Naive thymus-derived CD8-positive, alpha-beta T cell (primary cell): ENCODE measurements at places on chromosomes 2 and 18.

- no peaks in the 10 kb centered on the region for H3K36me3 ChIP-seq
- H3K27ac ChIP-seq = no peak overlapping the region
- no peaks in the 10 kb centered on the region for H3K27me3 ChIP-seq
- no peak overlapping the region for H3K4me3 ChIP-seq
- no peak for DNase-seq
Measured at GRCh38 chr2:190216829-190217228, 102.8 kb downstream of the HIBCH start.

GRCh38 chr2:96815326-96816126, 542 bp upstream of the CNNM3 start:
- H3K4me1 ChIP-seq = peaks cover 50% of the 10 kb centered on the region
- DNase-seq = no peak
- H3K27me3 ChIP-seq = no peaks in the 10 kb centered on the region
- no peaks in the 10 kb centered on the region for H3K36me3 ChIP-seq
- H3K27ac ChIP-seq = peak overlapping the region; percentile 84

DNA sequence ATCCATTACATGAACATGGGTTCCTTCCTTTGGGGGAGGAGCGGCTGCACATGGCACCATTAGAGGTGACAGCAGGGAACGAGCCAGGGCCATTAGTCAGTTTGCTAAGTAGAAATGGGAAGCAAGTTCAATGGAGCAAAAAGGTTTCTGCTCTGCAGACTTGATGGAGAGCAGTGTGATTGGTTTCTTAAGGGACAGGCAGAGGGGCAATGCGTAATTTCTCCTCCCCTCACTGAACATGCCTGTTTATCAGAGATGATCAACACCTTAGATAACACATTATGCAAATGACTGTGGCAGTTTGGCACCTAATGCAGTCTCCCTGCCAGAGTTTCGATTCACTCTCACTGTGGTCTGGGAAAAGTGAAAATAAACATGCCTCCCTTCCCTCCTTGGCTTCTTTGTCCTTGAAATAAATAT, 414.5 kb downstream of the STK39 start:
- no peak for DNase-seq
- no peak overlapping the region for H3K27ac ChIP-seq
- H3K36me3 ChIP-seq = no peaks in the 10 kb centered on the region
- no peak overlapping the region for H3K4me3 ChIP-seq
- H3K27me3 ChIP-seq = peaks cover 15% of the 10 kb centered on the region

GRCh38 chr2:177633910-177634294, 241.3 kb downstream of the AGPS start:
- no peak overlapping the region for H3K4me3 ChIP-seq
- H3K27ac ChIP-seq = no peak overlapping the region
- H3K36me3 ChIP-seq = no peaks in the 10 kb centered on the region
- peaks cover 14% of the 10 kb centered on the region for H3K27me3 ChIP-seq
- H3K4me1 ChIP-seq = no peaks in the 10 kb centered on the region
- DNase-seq = no peak

- no peak overlapping the region for H3K27ac ChIP-seq
- peaks cover 9% of the 10 kb centered on the region for H3K4me1 ChIP-seq
- no peak for DNase-seq
- peaks cover 26% of the 10 kb centered on the region for H3K27me3 ChIP-seq
- peak overlapping the region; percentile 15 for H3K4me3 ChIP-seq
- H3K36me3 ChIP-seq = no peaks in the 10 kb centered on the region
Measured at GRCh38 chr18:57209713-57210106, 62.8 kb downstream of the BOD1L2 start.

GRCh38 chr2:27152796-27153464, 4.1 kb downstream of the TCF23 start:
- peaks cover 5% of the 10 kb centered on the region for H3K27me3 ChIP-seq
- no peaks in the 10 kb centered on the region for H3K4me1 ChIP-seq
- H3K36me3 ChIP-seq = no peaks in the 10 kb centered on the region
- H3K27ac ChIP-seq = no peak overlapping the region

DNA sequence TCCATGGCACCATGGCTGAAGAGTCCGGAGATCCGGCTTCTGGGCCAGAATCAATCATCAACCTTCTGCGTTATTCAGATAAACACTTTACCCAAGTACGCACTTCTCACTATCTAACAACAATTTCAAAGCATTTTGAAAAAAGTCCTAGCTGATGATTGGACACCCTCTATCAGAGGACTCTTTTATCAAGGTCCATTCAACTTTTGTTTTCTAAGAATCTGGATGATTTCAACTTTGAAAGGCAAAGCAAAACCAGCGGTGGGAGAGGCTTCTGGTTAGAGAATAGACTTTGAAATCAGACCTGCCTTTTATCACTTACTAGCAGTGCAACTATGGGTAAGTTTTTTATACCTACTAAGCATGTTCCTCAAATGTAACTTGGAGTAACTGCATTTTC, 293.6 kb upstream of the TNP1 start:
- no peak overlapping the region for H3K4me3 ChIP-seq
- H3K36me3 ChIP-seq = no peaks in the 10 kb centered on the region
- peaks cover 11% of the 10 kb centered on the region for H3K27me3 ChIP-seq
- H3K4me1 ChIP-seq = no peaks in the 10 kb centered on the region
- no peak for DNase-seq

DNA sequence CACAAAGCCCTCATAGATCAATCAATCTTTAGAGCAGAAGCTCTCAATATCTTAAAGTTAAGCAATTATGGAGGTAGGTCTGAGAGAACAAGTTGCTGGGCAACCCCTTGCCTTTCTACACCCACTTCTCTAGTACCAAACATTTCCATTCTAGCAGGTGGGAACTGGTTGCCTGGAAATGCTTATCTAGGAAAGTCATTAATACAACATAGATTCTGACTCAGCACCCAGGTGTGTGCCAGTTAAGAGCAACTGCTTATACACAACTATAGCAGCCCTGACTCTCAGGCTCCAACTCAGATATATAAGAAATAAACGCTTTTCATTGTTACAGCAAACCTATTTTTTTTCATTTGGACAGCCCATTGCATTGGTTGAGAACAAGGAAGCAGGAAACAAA, 237.7 kb downstream of the IRS1 start:
- no peak overlapping the region for H3K27ac ChIP-seq
- H3K4me3 ChIP-seq = no peak overlapping the region
- H3K27me3 ChIP-seq = peaks cover 8% of the 10 kb centered on the region
- no peak for DNase-seq
- H3K36me3 ChIP-seq = no peaks in the 10 kb centered on the region

- H3K27me3 ChIP-seq = peaks cover 2% of the 10 kb centered on the region
- H3K4me3 ChIP-seq = no peak overlapping the region
- no peak overlapping the region for H3K27ac ChIP-seq
- H3K36me3 ChIP-seq = peaks cover 7% of the 10 kb centered on the region
- H3K4me1 ChIP-seq = no peaks in the 10 kb centered on the region
- no peak for DNase-seq
Measured at GRCh38 chr2:126894082-126894481, 4.6 kb upstream of the TEX51 start.

- no peak overlapping the region for H3K27ac ChIP-seq
- H3K4me1 ChIP-seq = peaks cover 21% of the 10 kb centered on the region
- H3K4me3 ChIP-seq = no peak overlapping the region
Measured at GRCh38 chr2:168220965-168221819, 26.2 kb downstream of the STK39 start.

GRCh38 chr2:54724560-54725342, 1.3 kb downstream of the EML6 start:
- peaks cover 6% of the 10 kb centered on the region for H3K4me1 ChIP-seq
- DNase-seq = peak; percentile 32
- peak overlapping the region; percentile 96 for H3K4me3 ChIP-seq
- no peaks in the 10 kb centered on the region for H3K36me3 ChIP-seq
- H3K27ac ChIP-seq = no peak overlapping the region

DNA sequence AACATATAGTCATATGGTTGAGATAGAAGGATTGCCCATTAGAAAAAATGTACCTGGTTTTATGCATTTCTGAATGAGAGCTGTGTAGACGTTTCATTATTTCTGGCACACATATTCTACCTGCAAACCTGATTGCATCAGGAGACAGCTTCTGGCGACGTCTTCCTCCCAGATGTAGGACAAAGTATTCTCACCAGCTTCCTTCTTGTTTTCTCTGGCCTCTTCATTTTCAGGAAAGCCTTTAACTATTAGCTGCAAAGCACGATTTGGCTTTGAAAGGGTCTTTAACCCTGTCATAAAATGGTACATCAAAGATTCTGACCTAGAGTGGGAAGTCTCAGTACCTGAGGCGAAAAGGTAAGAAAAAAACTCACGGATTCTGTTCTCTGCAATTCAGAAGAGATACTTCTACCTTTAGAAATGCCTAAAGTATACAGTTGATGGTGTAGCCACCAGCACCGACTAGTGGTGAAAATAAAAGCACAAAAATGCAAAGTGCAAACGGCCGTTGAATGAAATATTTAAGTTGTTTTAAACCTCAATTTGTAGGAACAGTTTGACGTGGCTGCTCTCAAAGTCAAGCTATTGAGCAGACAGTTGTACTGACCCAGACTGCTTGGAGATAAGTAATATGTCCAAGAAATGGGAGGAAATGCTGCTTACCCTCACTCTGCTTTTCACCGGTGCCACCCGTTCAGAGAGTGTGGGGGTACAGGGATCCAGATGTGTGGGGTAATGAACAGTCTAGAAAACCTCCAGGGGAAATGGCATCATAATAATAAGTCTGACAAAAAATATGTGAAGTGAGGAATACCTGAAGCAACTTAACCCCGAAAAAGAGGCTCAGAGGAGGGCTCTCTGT, 20.2 kb downstream of the IL18RAP start:
- no peaks in the 10 kb centered on the region for H3K36me3 ChIP-seq
- peak overlapping the region; percentile 22 for H3K4me3 ChIP-seq
- peak; percentile 41 for DNase-seq
- H3K4me1 ChIP-seq = peaks cover 6% of the 10 kb centered on the region
- H3K27me3 ChIP-seq = no peaks in the 10 kb centered on the region
- no peak overlapping the region for H3K27ac ChIP-seq

DNA sequence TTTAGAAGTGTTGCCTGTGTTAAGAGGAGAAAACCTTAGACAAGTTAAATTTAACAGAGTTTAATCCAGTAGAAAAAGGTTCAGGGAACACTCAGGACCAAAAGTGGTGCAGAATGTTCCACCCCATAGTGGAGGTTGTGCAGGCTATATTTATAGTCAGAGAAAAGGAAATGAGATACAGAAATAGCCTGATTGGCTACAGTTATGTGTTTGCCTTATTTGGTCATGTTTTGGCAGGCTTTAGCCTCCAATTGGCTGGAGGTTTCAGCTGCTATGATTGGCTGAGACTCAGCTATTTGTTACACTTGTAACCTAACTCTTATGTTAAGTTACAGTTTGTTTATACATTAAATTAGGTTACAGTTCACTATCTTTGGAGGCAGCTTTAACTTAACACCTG, 4.2 kb downstream of the STAMBP start:
- no peaks in the 10 kb centered on the region for H3K27me3 ChIP-seq
- H3K27ac ChIP-seq = no peak overlapping the region
- no peak overlapping the region for H3K4me3 ChIP-seq

- peaks cover 43% of the 10 kb centered on the region for H3K27me3 ChIP-seq
- no peak for DNase-seq
- H3K27ac ChIP-seq = no peak overlapping the region
- no peak overlapping the region for H3K4me3 ChIP-seq
Measured at GRCh38 chr2:31354837-31355236, 59.7 kb downstream of the XDH start.

GRCh38 chr2:252001-252602, 11.7 kb downstream of the SH3YL1 start:
- no peak overlapping the region for H3K27ac ChIP-seq
- H3K4me1 ChIP-seq = no peaks in the 10 kb centered on the region
- H3K27me3 ChIP-seq = no peaks in the 10 kb centered on the region

DNA sequence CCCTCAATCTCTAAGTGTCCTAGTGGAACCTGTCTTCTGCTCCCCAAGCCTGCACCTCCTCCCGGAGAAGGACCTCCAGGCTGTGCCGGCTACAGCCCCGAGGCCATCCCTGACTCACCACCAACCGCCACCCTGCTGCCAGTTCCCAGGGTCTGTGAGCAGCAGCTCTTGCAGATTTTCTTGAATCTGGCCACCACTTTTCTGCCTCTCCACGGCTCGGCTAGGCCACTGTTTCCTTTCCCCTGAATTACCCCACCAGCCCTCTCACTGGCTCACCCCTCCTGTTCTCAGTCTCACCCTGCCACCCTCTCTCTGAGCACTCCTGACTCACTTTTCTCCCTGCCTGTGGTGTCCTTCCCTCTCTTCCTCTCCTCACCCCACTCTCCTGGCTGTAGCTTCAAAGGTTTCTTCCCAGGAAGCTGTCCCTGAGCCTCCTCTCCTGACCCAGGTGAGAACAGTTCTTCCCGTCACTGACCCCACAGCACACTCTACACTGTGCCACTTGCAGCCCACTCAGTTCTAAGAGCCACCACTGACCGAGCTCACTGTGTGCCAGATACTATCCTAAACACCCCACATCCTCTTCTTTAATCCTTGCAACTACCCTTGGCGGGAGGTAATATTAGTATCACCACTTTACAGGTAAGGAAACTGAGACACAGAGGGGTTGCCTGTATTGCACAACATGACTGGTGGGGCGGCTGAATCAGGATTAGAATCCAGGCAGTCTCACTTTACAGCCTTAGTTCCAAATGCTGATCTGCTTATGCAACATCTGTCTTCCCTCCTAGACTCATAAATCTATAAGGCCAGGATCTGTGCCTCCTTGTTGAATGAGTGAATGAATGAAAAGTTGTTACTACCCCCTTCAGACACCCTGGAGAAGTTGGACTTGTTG, 111.6 kb downstream of the SMAD7 start:
- H3K36me3 ChIP-seq = no peaks in the 10 kb centered on the region
- H3K4me1 ChIP-seq = peaks cover 93% of the 10 kb centered on the region
- DNase-seq = no peak
- no peaks in the 10 kb centered on the region for H3K27me3 ChIP-seq
- H3K27ac ChIP-seq = peak overlapping the region; percentile 87

DNA sequence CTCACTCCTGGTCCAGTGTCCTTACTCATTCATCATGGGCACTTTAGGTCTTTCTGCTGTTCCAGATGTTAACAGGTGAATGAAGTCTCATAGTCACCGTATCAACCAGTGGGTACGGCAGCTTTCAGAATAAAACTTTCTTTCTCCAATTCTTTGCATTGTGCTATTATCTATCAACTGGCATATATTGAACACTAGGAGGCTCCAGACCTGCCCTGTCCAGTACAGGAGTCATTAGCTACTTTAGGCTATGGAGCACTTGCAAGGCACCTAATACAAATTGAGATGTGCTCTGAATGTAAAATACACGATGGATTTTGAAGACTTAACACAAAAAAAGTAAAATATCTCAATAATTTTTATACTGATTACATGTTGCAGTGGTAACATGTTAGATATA, 43.2 kb upstream of the NEB start:
- DNase-seq = no peak
- no peaks in the 10 kb centered on the region for H3K27me3 ChIP-seq
- no peak overlapping the region for H3K4me3 ChIP-seq

GRCh38 chr18:39692367-39693015, 2126.9 kb upstream of the CELF4 start:
- H3K27me3 ChIP-seq = no peaks in the 10 kb centered on the region
- no peak for DNase-seq
- no peak overlapping the region for H3K27ac ChIP-seq
- no peak overlapping the region for H3K4me3 ChIP-seq

- no peaks in the 10 kb centered on the region for H3K36me3 ChIP-seq
- H3K4me1 ChIP-seq = no peaks in the 10 kb centered on the region
- H3K27ac ChIP-seq = no peak overlapping the region
- H3K27me3 ChIP-seq = peaks cover 12% of the 10 kb centered on the region
Measured at GRCh38 chr2:192124571-192124970, 70.2 kb downstream of the TMEFF2 start.
